ENCODE measurements at places on chromosomes 6 and 20. TPM values are rescaled to one million over a fixed set of nuclear protein-coding genes. Genes with fewer than 3 reads are reported as not detected.

The HSPA1A gene
- 75.0 TPM for total RNA-seq

The SIGLEC1 gene
- total RNA-seq, result not detected

The MICB gene
- total RNA-seq, result 33.1 TPM

The PPP1R14C gene
- total RNA-seq, result not detected

The ID1 gene
- 204 TPM for total RNA-seq

The PTCRA gene
- not detected for total RNA-seq

The MPIG6B gene
- total RNA-seq, result not detected

The WFDC10B gene
- total RNA-seq, result not detected

The ATRN gene
- total RNA-seq, result 44.6 TPM

The FNDC1 gene
- not detected for total RNA-seq

The CFAP206 gene
- total RNA-seq, result 0.53 TPM

The CCN6 gene
- total RNA-seq, result not detected

The C6orf141 gene
- total RNA-seq, result 7.8 TPM

The TAAR5 gene
- not detected for total RNA-seq

The C2 gene
- total RNA-seq, result not detected
